Small intestine (tissue), 16 donors: ENCODE measurements at places on chromosomes 3 and 15. TPM values are rescaled to one million over a fixed set of nuclear protein-coding genes. Genes with fewer than 3 reads are reported as not detected.
A peak's percentile ranks its signal among the peaks of the same experiment; 100 is the strongest.

SYNPR gene
- not detected for polyA plus RNA-seq

GOLGA8J gene
- polyA plus RNA-seq: 0.27 TPM

GRCh38 chr3:114307222-114307830 is 13.5 kb downstream of the TIGIT start:
- H3K4me1 ChIP-seq: no peaks in the 10 kb centered on the region
- DNase-seq: no peak
- no peaks in the 10 kb centered on the region for H3K27me3 ChIP-seq

GRCh38 chr3:16239086-16239770 is 25.5 kb downstream of the DPH3 start:
- no peaks in the 10 kb centered on the region for H3K36me3 ChIP-seq
- H3K4me3 ChIP-seq: no peak overlapping the region
- H3K27ac ChIP-seq: no peak overlapping the region
- H3K4me1 ChIP-seq: no peaks in the 10 kb centered on the region
- no peak for DNase-seq
- H3K27me3 ChIP-seq: no peaks in the 10 kb centered on the region

LARP6 gene
- 3.0 TPM for polyA plus RNA-seq

- no peak overlapping the region for H3K27ac ChIP-seq
- H3K36me3 ChIP-seq: peaks cover 29% of the 10 kb centered on the region
- peaks cover 18% of the 10 kb centered on the region for H3K4me1 ChIP-seq
- H3K27me3 ChIP-seq: no peaks in the 10 kb centered on the region
- DNase-seq: no peak
These were observed 29.4 kb downstream of the ABTB1 start for GRCh38 chr3:127702151-127702578.

HRG gene
- polyA plus RNA-seq: not detected

RYR3 gene
- 0.36 TPM for polyA plus RNA-seq

GRCh38 chr3:87461036-87461435 is 184.7 kb upstream of the POU1F1 start:
- no peak overlapping the region for H3K4me3 ChIP-seq
- no peaks in the 10 kb centered on the region for H3K27me3 ChIP-seq
- no peaks in the 10 kb centered on the region for H3K36me3 ChIP-seq
- H3K27ac ChIP-seq: no peak overlapping the region

DNA sequence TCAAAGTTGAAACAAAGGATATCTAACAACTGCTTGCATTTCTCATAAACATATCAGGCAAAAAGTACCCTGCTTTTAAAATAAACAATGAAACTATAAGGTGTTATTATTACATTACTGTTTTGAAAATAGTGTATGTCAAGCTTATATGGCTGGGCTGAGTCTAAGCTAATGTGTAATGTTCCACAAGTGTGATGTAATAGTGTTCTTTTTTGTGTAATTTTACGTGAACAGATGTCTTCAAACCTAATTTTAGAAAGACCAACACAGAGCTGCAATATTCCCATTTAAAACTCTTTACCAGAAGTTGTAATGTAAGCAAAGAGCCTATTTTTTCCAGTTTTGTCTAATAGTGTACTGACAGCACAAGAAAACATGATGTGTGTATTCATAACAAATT is 34.0 kb downstream of the MINDY2 start:
- H3K4me1 ChIP-seq: no peaks in the 10 kb centered on the region
- H3K36me3 ChIP-seq: no peaks in the 10 kb centered on the region
- no peak overlapping the region for H3K27ac ChIP-seq

- no peak overlapping the region for H3K4me3 ChIP-seq
- no peak overlapping the region for H3K27ac ChIP-seq
- no peaks in the 10 kb centered on the region for H3K36me3 ChIP-seq
- no peak for DNase-seq
These were observed 516.8 kb upstream of the PROK2 start for GRCh38 chr3:72301779-72302178.

DNA sequence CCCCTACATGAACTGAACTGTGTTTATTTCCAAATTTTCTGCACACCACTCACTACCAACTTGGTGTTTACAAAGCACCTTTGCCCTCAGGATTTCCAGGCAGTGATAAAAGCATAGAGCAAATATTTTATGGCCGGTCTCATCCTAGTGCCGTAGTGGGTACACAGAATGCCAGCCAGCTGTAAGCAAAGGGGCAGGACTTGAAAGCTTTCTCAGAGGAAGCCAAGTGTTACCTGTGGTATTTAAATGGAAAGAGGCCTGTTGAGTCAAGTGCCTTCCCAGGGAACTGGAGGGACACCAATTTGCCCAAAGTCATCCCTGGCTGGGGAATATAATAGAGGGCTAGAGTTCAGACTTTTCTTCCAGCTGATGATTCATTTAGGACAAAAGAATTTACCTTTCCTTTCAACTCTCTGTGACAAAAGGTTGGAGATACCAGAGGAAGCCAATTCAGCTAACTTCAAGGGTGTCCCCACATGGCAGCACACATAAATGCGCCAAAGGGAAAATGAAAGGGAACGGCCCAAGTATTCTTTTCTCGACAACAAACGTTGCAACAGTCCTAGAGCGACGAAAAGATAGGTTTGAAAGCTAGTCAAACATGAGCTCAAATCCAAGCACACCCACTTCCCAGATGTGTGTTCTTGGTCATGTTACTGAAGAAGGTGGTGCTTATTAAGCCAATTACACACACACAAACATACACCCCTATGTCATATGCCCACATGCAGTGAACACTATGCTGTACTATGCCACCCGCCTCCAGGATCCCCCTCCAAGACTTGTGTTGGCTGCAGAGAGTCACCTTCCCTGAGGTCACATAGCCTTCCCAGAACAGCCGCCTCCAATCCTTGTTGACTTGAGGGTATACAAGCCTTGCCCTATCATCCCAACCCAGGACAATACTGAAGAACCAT is 27.7 kb downstream of the MAGI1 start:
- no peaks in the 10 kb centered on the region for H3K36me3 ChIP-seq
- DNase-seq: no peak
- no peak overlapping the region for H3K4me3 ChIP-seq
- H3K27ac ChIP-seq: no peak overlapping the region
- no peaks in the 10 kb centered on the region for H3K27me3 ChIP-seq

DNA sequence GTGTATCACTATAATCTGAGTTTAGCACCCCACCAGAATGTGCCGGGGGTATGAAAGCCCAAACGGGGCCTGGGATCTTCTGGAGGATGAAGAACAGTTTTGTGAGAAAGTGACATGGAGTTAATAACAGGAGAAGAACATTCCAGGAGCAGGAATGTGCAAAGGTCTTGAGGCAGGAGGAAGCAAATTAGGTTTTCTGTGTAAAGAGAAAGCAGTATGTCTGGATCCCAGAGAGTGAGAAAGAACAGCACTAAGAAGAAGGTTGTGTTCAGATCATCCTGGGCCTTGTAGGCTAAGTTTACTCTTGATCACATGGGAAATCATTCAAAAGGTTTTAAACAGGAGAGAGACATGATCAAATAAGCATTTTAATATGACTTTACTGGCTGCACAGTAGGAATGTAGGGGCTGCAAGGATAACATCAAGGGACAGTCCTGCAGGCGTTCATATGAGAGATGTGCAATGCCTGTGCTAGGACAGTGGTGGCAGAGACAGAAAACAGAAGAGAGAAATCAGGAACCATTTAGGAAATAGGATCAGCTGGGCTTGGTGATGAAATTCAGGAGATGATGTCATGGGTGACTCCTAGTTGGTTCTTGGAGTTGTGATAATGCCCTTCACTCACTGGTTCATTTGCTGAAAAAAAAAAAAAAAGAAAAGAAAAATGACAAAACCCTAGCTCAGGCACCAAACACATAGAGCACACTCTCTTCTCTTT is 113.5 kb downstream of the TNIK start:
- no peaks in the 10 kb centered on the region for H3K36me3 ChIP-seq
- DNase-seq: peak; percentile 21
- peaks cover 5% of the 10 kb centered on the region for H3K4me1 ChIP-seq
- no peak overlapping the region for H3K4me3 ChIP-seq

DNA sequence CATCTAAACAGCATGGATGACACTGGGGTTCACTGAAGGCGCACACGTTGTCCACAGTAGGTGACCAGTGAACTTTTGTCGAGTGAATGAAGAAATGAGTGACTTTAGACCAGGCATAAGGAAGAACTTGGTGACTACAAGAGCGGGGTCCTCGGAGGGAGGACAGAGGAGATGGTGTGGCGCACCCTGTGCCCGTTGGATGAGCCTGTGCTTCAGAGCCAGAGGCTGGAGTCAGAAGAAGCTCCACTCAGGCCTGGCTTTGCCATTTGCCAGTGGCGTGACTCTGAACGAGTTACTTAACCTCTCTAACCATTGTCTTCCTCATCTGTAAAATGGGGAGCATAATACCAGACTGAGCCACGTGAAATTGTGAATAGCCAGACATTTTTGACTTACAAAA is 42.2 kb downstream of the MUC4 start:
- H3K36me3 ChIP-seq: no peaks in the 10 kb centered on the region
- no peak overlapping the region for H3K4me3 ChIP-seq
- H3K4me1 ChIP-seq: no peaks in the 10 kb centered on the region
- no peak for DNase-seq

TMEM207 gene
- polyA plus RNA-seq: not detected

DNA sequence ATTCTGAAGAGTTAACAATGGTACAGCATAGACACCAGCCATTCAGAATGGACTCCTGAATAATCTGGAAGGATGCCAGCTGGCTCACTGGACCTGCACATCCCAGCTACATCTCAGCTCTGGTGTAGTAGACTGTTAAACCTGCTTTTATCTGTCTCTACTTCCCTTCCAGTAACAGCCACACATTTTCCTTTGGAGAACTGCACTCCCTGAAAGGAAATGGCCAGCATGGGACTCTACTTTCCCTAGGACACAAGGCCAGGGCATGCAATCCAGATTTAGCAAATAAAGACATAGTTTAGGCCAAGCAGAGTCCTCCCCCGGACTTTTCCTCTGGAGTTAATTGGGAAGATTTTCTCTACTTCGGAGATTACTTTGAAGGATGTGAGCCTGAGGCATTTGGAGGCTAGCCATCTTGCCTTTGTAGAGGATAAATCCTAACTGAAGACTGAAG is 82.7 kb upstream of the TCF12 start:
- H3K4me3 ChIP-seq: no peak overlapping the region
- no peak for DNase-seq
- no peaks in the 10 kb centered on the region for H3K36me3 ChIP-seq
- no peaks in the 10 kb centered on the region for H3K27me3 ChIP-seq
- no peaks in the 10 kb centered on the region for H3K4me1 ChIP-seq
- no peak overlapping the region for H3K27ac ChIP-seq

- H3K4me1 ChIP-seq: no peaks in the 10 kb centered on the region
- H3K27ac ChIP-seq: no peak overlapping the region
- no peak overlapping the region for H3K4me3 ChIP-seq
- DNase-seq: no peak
- no peaks in the 10 kb centered on the region for H3K27me3 ChIP-seq
- no peaks in the 10 kb centered on the region for H3K36me3 ChIP-seq
These were observed 86.9 kb upstream of the PLXNA1 start for GRCh38 chr3:126896067-126896441.

POC1A gene
- polyA plus RNA-seq: 4.1 TPM

DNA sequence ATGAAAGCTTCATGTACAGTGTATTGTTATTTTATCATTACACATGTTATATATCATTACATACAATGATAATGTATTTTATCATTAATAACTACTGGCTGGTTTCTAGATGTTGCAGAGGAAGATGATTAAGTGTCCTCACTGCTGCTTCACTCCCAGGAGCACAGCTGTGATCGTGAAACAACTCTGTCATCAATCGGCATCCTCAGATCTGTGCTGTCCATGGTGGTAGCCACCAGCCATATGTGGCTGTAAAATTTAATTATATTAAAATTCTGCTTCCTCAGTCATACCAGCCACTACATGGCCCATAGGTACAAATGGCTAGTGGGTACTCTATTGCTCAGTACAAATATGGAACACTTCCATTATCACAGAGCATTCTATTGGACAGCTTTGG is 379.4 kb upstream of the CFAP20DC start:
- no peaks in the 10 kb centered on the region for H3K27me3 ChIP-seq
- no peak for DNase-seq
- no peaks in the 10 kb centered on the region for H3K4me1 ChIP-seq
- H3K27ac ChIP-seq: no peak overlapping the region
- H3K36me3 ChIP-seq: no peaks in the 10 kb centered on the region
- H3K4me3 ChIP-seq: no peak overlapping the region

DNA sequence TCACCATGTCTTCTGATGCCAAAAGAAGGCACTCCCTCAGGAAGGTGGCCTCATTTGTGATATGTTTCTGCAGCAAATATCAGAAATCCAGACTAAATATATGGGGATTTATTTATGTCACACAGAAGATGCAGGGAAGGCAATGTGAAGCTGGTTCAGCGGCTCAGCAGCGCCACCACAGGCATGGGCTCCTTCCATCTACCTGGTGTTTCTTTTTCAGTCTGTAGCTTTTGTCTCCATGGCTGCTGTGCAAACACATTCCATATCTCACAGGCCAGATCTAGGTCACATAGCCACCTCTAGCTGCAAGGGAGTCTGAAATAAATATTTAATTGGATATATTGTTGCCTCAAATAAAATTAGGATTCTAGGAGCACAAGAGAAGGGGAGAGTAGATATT is 502.1 kb upstream of the IL12A start:
- H3K4me1 ChIP-seq: no peaks in the 10 kb centered on the region
- H3K36me3 ChIP-seq: no peaks in the 10 kb centered on the region
- no peaks in the 10 kb centered on the region for H3K27me3 ChIP-seq

DNA sequence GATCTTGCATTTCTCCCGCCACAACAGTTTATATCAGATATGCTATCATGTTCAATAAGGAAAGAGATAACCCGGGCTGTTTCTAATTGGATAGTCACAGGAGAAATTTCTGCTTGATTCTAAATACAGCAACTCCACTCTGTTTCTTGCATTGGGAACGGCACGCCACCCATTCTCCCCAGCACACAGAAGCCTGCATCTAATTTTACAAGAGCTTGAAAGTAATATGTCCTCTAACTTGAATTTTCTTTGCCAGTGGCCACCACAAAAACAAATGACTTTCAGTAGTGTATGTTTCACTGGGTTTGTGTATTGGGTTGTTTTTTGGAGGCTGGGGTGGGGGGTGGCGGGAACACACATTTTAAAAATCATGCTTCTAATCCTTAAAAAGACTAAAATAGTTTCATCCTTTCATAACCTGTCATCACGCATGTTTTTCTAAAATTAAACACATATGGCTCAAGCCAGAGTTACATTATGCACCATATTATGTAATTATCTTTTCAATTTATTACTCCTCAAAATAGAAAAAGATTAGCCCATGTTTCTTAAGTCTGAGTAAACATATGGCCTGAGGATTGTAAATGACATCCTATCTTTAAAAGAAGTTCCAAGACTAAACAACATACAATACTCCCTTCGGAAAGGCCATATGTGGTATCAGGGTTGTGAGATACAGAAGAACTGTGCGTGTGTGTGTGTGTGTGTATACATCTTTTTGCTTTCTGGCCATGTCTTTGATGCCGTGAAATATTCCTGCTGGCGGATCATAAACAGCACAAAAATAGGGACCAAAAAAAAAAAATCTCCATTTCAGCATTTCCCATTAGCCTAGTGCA is 176.3 kb downstream of the FOXP1 start:
- peaks cover 3% of the 10 kb centered on the region for H3K4me1 ChIP-seq
- DNase-seq: no peak
- H3K27me3 ChIP-seq: no peaks in the 10 kb centered on the region
- no peaks in the 10 kb centered on the region for H3K36me3 ChIP-seq

- DNase-seq: no peak
- no peaks in the 10 kb centered on the region for H3K4me1 ChIP-seq
- no peak overlapping the region for H3K4me3 ChIP-seq
These were observed 1.7 kb downstream of the BFSP2 start for GRCh38 chr3:133401374-133402135.

ISLR gene
- polyA plus RNA-seq: 0.45 TPM
